Fibroblast of skin of right biceps (primary cell): ENCODE measurements at places on chromosomes 12 and 14.

DNA sequence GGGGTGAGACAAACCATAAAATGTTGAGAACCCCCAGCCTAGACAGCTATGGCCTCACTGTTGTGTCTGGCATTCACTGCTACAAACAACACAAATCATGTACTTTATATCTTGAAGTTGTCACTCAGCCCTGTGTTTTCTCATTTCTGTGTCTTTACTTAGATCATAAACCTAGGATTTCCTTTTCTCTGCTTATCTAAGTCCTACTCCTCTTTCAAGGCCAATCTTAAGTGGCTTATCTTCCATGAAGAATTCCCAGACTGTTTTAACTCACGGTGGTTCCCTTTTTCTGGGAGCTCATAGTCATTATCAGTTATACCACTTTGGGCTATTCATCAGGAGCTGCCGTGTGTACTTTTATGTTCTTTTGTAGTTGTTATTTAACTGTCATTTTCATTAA lies 42.1 kb downstream of the FLRT2 start:
- no peak for DNase-seq

DNA sequence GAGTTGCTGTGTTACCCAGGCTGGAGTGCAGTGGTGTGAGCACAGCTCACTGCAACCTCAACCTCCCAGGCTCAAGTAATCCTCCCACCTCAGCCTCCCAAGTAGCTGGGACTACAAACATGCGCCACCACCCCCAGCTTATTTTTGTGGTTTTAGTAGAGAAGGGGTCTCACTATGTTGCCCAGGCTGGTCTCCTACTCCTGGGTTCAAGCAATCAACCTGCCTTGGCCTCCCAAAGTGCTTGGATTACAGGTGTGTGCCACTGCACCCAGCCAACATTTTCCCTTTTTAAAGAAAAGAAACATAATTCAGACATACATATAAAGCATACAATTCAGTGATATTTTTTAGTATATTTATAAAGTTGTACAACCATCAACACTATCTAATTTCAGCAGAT lies 44.4 kb downstream of the RESF1 start:
- DNase-seq = no peak

GRCh38 chr12:67141296-67142018 lies 127.7 kb upstream of the CAND1 start:
- DNase-seq = no peak

DNA sequence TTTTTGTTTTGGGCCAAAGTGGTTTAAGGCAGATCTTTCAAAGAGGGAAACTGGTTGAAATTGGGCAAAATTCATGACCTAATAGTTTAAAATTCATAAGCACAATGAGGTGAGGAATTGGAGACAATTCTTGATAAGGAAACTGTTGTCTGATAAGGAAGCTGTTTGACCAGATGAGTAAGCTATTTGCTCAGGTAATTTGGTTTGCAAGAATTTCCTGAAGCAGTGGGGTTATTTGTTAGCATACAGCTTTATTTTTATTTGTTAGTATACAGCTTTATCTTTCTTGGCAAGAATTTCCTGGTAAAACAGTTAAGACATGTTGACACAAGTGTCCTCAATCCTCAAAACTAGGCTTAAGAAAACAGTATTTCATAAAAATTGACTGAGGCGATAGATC lies 559.0 kb downstream of the GALC start:
- DNase-seq = no peak

GRCh38 chr14:44896275-44897040 lies 65.3 kb downstream of the KLHL28 start:
- DNase-seq = no peak

DNA sequence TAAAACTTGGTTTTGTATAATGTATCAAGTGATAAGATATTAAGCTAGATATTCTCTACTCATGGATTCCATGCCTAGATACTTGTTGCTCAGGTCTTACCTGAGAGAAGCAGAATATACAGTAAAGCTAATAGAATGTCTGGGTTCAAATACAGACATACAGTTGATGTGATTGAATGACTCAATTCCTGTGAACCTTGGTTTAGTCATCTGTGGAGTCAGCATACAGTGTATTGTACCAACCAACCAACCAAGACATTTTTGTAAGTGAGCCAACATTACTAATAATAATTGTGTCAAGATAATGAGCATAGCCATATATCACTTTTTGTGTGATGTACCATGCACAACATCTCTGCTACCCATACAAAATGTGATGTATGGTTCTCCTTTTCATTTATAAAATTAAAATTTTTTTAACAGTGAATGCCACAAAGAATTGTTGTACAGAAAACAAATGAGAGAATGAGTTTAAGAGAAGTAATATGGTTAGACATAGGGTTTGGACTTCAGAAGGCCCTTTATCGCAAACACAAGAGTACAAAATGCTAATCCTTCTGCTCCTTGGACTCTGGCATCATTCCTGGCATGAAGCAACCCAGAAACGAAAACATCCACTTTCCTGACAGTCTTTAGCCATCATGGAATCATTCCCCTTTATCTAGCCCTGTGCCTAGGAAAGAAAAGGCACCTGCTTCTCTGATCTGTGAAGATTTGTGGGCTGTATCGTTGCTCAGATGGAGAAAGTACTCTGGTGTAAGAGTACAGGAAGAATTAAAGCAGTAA lies 977.2 kb upstream of the USP15 start:
- DNase-seq = no peak

DNA sequence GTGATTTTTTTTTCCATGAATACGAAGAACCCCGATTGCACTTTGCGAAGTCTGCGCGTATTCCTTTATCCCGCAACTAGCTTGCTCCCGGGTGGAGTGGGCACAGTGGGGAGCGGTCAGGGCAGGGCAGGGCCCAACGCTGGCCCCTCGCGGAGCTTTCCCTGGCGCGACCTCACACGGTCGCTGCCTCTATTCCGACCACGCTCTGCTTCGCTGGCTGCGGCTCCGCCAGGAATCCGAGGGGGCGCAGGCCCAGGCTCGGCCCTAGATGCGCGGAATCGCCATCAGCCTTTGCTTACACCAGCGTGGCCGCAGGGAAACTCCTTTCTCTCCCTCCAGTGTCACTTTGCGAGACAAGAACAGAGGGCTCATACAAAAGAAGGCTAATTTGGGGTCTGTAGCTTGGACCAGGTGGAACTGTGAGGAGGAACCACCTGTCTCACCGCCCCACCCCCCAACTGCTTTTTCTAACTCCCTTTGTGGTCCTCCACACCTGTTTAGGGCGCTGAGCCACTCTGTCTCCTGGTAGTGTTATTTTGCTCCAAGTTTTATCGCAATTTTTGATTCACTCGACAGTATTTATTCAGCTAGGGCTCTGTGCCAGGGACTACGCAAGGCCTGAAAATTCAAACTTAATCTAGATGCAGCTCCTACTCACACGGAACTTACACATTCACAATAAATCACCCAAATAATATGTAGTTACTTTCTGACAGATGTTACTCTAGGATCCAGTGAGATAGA lies 3.1 kb upstream of the NKX2-1 start:
- DNase-seq = no peak

- no peak for DNase-seq
These were observed 303.3 kb downstream of the MED13L start for GRCh38 chr12:115973968-115974724.

GRCh38 chr12:79766705-79767464 lies 76.1 kb upstream of the PAWR start:
- DNase-seq = peak; percentile 54

GRCh38 chr12:32551058-32551457 lies 128.0 kb upstream of the DNM1L start:
- no peak for DNase-seq

DNA sequence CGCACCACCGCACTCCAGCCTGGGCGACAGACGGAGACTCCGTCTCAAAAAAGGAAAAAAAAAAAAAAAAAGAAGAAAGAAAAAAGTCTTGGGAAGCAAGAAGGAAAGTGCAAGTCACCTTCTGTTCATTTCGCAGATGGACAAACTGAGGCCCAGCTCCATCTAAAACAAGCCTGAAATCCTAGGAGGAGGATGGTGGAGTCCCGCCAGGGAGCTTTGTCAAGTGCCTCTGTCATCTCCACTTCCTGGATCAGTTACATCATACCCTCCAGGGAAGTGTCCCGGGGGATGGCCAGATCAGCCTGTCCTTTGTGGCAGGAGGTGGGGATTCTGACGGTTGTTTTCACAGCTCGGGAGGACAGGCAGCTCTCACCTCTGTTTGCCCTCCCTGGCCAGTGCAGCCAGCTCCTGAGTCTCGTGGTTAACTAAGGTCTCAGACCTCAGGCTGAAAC lies 8.7 kb upstream of the SDSL start:
- peak; percentile 32 for DNase-seq

- no peak for DNase-seq
These were observed 5.9 kb upstream of the FOXN3 start for GRCh38 chr14:89422952-89423345.

DNA sequence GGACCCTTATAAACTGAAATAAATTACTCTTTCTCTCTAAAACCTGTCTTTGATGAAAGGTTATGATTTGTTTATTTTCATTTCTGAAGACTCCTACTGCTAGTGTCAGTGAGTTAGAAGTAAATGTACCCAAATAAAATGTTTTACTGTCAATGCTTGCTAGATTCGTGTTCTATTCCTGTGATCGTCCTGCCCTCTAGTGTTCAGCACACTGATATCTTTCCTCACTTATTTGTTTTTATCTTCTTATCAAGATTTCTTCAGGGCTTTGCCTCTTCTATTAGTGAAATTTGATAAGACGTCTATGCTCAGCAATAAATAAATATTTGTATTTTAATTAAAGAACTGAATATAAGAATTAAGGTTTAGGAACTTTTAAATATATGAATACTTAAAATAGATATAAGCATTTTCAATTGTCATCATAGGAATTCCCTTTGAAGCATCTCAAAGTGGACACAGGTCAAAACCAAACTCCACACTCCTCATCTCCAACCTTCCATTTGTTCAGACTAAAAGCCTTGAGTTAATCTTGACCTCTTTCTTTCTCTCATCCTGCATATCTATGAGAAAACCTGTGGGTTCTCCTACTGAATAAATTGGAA lies 75.8 kb downstream of the C12orf50 start:
- DNase-seq = peak; percentile 55
